Esophagus squamous epithelium (tissue), 5 donors: ENCODE measurements at places on chromosomes 2 and 18.

DNA sequence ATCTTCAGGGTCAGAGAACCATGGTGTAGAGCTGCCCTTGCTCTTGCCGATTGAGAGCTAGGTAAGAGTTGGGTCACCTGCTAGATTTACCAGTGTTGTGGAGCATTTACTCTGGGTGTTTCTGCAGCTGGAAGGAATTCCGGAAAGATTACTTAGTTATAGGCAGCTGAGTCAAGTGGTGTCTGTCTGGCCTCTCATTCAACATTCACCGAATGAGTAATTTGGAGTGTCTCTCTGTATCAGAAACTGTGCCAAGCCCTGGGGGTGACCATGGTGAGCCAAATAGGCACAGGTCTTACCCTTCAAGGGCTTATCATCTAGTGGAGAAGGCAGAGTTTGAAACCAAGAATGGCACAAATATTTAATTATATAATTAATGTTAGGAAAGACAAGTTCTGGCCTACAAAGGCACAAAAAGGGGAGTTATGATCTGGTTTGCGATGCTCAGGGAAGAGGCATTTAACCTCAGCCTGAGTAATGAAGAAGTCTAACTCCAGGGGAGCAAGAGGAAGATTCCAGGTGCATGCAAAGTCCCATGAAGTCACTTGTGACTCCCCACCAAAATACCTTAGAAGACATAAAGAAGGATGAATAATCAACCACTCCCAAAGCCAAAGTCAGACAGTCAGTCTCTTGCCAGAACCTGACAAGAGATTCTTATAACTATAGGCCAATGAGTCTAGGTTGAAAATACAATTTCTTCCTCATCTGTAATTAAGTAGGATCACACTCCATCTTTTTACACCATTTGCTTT lies 12.5 kb downstream of the SETBP1 start:
- no peak for DNase-seq

- DNase-seq, result no peak
Observed at GRCh38 chr18:24051031-24051947, 36.7 kb downstream of the TTC39C start.

GRCh38 chr2:48292393-48292792 lies 237.6 kb upstream of the STON1 start:
- DNase-seq, result no peak

DNA sequence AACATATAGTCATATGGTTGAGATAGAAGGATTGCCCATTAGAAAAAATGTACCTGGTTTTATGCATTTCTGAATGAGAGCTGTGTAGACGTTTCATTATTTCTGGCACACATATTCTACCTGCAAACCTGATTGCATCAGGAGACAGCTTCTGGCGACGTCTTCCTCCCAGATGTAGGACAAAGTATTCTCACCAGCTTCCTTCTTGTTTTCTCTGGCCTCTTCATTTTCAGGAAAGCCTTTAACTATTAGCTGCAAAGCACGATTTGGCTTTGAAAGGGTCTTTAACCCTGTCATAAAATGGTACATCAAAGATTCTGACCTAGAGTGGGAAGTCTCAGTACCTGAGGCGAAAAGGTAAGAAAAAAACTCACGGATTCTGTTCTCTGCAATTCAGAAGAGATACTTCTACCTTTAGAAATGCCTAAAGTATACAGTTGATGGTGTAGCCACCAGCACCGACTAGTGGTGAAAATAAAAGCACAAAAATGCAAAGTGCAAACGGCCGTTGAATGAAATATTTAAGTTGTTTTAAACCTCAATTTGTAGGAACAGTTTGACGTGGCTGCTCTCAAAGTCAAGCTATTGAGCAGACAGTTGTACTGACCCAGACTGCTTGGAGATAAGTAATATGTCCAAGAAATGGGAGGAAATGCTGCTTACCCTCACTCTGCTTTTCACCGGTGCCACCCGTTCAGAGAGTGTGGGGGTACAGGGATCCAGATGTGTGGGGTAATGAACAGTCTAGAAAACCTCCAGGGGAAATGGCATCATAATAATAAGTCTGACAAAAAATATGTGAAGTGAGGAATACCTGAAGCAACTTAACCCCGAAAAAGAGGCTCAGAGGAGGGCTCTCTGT lies 20.2 kb downstream of the IL18RAP start:
- no peak for DNase-seq
